ENCODE measurements at places on chromosomes 4 and X. TPM values are rescaled to one million over a fixed set of nuclear protein-coding genes. Genes with fewer than 3 reads are reported as not detected.
A peak's percentile ranks its signal among the peaks of the same experiment; 100 is the strongest.

DNA sequence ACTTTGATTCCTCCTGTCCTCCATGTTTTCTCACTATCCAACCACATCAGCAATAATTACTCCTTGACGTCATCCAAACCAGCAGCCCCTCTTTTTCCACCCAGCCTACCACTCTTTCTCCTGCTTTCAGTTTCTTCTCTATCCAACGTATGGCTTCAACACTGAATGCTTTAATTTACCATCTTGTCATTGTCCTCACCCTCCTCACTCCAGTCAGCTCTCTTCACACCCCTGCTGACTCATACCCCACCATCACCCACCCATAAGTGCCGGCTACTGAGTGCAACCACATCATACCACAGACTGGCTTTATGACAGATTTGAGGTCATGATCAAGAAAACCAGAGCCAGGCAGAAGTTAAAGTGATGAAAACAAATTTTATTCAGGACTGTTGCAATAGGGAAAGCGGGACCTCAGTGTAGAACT lies 9.8 kb upstream of the ANXA5 start:
- H3K4me1 ChIP-seq = no peaks in the 10 kb centered on the region
- no peak for DNase-seq
- no peaks in the 10 kb centered on the region for H3K27me3 ChIP-seq
- H3K27ac ChIP-seq = no peak overlapping the region
- H3K36me3 ChIP-seq = no peaks in the 10 kb centered on the region

DNA sequence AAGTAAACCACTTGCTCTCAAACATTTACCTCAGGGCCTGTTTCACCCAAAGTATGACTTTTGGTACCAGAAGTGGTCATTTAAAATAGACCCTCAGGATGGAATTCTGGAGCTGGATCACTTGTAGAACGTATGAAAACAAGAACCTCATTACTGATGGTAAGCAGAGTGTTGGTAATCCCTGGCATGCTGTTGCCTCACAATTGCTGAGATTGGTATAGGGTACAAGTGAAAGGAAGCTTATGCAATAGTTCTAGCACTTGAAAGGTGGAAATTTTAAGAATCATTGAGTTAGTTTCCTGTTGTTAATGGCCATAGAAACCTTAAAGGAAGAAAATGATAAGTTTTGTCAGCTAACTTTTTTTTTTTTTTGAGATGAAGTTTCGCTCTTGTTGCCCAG lies 22.3 kb upstream of the THOC2 start:
- H3K27ac ChIP-seq = no peak overlapping the region
- H3K27me3 ChIP-seq = no peaks in the 10 kb centered on the region
- no peaks in the 10 kb centered on the region for H3K4me1 ChIP-seq
- H3K4me3 ChIP-seq = no peak overlapping the region

DNA sequence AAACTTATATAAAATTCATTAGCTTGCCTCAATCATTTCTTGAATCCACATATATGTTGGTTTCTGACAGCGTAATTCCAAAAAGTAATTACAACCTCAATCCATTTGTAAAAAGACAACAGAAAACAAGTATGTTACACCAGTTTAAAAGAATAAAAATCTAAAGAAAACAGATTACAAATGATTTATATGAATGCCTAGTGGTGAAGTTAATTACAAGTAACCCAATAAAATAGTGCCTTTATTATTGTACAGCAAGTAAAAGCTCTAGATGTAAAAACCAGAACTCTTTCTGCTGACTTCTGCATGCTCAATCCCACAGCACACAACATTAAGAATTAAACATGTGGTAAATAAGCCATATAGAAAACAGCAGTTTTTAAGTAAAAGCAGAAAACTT lies 197.8 kb downstream of the MAB21L2 start:
- no peaks in the 10 kb centered on the region for H3K36me3 ChIP-seq
- H3K27ac ChIP-seq = no peak overlapping the region
- H3K27me3 ChIP-seq = no peaks in the 10 kb centered on the region
- no peaks in the 10 kb centered on the region for H3K4me1 ChIP-seq
- no peak for DNase-seq

DNA sequence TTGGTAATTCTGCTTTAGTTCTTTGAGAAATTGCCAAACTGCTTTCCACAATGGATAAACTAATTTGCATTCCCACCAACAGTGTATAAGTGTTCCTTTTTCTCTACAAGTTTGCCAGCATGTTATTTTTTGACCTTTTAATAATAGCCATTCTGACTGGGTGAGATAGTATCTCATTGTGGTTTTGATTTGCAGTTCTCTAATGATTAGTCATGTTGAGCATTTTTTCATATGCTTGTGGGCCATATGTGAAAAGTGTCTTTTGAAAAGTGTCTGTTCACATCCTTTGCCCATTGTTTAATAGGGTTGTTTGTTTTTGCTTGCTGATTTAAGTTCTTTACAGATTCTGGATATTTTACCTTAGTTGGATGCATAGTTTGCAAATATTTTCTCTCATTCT lies 25.9 kb downstream of the ENPEP start:
- no peak for DNase-seq
- H3K36me3 ChIP-seq = no peaks in the 10 kb centered on the region
- H3K4me3 ChIP-seq = no peak overlapping the region
- no peaks in the 10 kb centered on the region for H3K4me1 ChIP-seq

- no peak overlapping the region for H3K4me3 ChIP-seq
- no peaks in the 10 kb centered on the region for H3K4me1 ChIP-seq
- H3K27me3 ChIP-seq = no peaks in the 10 kb centered on the region
- DNase-seq = no peak
- H3K27ac ChIP-seq = no peak overlapping the region
Observed at GRCh38 chr4:15695729-15696128, 7.1 kb upstream of the BST1 start.

- H3K4me1 ChIP-seq = no peaks in the 10 kb centered on the region
- H3K27ac ChIP-seq = no peak overlapping the region
- H3K36me3 ChIP-seq = no peaks in the 10 kb centered on the region
- no peak overlapping the region for H3K4me3 ChIP-seq
- no peak for DNase-seq
- no peaks in the 10 kb centered on the region for H3K27me3 ChIP-seq
Observed at GRCh38 chrX:35380808-35381700, 417.1 kb upstream of the MAGEB16 start.

DNA sequence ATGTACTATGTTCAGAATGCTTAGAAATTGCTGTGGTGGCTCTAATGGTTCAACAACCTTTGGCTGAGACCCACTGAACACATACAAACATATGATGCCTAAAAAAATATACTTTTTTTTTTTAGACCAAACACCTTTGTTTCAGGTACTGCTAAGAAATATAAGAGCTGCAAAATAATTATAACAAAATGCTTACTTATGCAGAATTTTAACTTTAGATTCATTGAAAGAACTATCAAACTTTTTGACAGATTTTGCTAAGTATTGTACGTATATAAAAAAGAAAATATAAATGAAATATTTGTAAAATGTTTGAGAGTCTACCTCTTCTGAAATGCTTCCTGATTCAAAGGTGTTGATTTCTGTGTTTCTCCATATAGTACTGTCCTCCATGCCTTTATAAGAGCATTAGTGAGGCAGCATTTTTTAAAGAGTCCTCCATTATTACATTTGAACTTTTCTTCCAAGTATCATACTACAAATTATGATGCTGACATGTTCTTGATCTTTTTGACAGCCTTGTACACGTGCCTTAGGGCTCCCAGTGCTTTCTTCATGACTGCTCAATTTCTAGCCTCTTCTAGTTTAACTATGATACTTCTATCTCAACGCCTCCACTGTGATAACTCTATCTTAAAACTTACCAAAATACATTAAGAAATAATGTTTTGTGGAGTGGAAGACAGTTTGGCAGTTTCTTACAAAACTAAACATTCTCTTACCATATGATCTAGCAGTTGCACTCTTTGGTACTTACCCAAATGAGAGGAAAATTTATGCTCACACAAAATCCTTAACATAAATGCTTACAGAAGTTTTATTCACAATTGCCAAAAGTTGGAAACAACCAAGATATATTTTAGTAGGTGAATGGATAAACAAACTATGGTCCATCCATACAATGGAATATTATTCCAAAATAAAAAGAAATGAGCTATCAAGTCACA lies 212.2 kb upstream of the MAB21L2 start:
- no peaks in the 10 kb centered on the region for H3K4me1 ChIP-seq
- no peak overlapping the region for H3K4me3 ChIP-seq
- H3K27ac ChIP-seq = no peak overlapping the region
- no peaks in the 10 kb centered on the region for H3K36me3 ChIP-seq

DNA sequence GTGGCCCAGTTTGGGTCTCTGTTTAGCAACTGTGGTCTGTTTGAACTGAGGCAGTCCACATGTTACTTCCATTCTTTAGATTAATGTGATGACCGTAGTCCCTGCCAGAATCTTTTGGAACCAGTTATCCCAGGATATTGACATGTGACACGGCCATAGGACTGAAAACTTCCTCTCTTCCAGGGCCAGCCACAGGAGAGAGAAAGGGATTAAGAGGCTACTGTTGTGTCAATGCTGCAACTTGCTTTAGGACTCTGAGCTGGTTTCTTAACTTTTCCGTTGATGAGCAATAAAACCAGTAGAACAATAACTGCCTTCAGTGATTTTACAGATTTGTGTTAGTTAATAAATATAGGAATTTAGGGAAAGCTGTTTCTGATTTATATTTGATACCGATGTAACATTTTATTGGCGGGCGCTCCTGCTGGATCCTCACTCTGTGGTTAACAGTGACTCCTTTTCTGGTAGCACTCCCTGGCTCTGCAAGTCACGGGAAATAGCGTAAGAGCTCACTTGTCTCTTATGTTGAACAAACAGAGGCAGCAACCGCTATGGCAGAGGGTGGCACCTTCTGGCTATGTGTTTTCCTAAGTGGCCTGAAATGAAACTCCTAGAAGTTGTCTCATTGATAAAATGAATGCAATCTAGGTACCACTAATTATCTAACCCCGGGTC lies 2.5 kb downstream of the TENM3 start:
- H3K4me1 ChIP-seq = no peaks in the 10 kb centered on the region
- no peak for DNase-seq
- no peak overlapping the region for H3K27ac ChIP-seq
- H3K36me3 ChIP-seq = no peaks in the 10 kb centered on the region
- no peaks in the 10 kb centered on the region for H3K27me3 ChIP-seq

DNA sequence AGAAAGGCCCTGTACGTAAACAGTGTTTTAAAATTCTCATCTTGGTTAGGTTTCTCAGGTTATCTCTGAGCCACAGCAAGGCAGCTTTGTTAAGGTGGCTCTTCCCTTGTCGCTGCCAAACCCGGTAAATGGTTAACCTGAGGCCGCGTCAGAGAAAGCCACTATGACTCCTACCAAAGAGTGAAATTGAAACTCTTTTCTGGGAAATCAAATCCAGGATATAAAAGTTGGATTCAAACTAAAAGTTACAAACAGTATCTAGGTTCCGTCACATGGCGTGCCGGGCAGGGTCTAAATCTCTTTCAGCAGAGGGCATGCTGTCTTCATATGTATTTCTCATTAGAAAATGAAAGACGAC lies 433 bp downstream of the MMAA start:
- no peaks in the 10 kb centered on the region for H3K36me3 ChIP-seq
- DNase-seq = peak; percentile 36
- peak overlapping the region; percentile 93 for H3K27ac ChIP-seq
- peak overlapping the region; percentile 65 for H3K4me3 ChIP-seq
- H3K4me1 ChIP-seq = no peaks in the 10 kb centered on the region

- H3K4me3 ChIP-seq = no peak overlapping the region
- no peaks in the 10 kb centered on the region for H3K36me3 ChIP-seq
- no peak for DNase-seq
- H3K27me3 ChIP-seq = no peaks in the 10 kb centered on the region
Observed at GRCh38 chrX:121569609-121570008, 522.2 kb downstream of the GLUD2 start.

- no peaks in the 10 kb centered on the region for H3K36me3 ChIP-seq
- H3K4me3 ChIP-seq = peak overlapping the region; percentile 50
- peak overlapping the region; percentile 76 for H3K27ac ChIP-seq
- no peaks in the 10 kb centered on the region for H3K4me1 ChIP-seq
Observed at GRCh38 chr4:114599903-114600552, 1.4 kb downstream of the UGT8 start.

- H3K4me1 ChIP-seq = peaks cover 5% of the 10 kb centered on the region
- no peaks in the 10 kb centered on the region for H3K36me3 ChIP-seq
- no peak overlapping the region for H3K4me3 ChIP-seq
- no peak for DNase-seq
- H3K27me3 ChIP-seq = peaks cover 28% of the 10 kb centered on the region
Observed at GRCh38 chr4:4383085-4383484, 3.8 kb upstream of the NSG1 start.

- H3K27ac ChIP-seq = no peak overlapping the region
- no peaks in the 10 kb centered on the region for H3K27me3 ChIP-seq
- no peak overlapping the region for H3K4me3 ChIP-seq
- no peaks in the 10 kb centered on the region for H3K4me1 ChIP-seq
- no peak for DNase-seq
Observed at GRCh38 chr4:52377563-52377962, 281.5 kb downstream of the USP46 start.

DNA sequence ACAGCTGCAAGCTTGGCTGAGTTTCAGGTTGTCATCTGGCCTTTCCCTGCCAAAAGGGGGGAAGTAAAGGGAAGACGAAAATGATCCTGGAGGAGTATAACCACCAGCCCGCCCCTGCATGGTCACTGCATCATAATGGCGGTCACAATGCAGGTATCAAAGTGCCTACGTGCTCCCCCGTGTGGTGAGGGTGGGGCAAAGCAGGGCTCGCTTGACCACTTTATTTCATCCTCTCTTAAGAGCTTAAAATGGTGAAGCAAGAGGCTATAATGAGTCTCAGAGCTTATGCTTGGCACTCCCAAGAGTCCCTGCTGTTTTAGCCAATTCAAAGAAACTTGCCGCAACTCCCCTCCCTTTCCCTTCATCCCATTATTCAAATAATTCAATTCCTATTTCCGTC lies 105.6 kb downstream of the APOOL start:
- H3K4me1 ChIP-seq = no peaks in the 10 kb centered on the region
- no peaks in the 10 kb centered on the region for H3K36me3 ChIP-seq
- H3K4me3 ChIP-seq = no peak overlapping the region
- DNase-seq = peak; percentile 59
- no peak overlapping the region for H3K27ac ChIP-seq

- no peak overlapping the region for H3K27ac ChIP-seq
- no peak for DNase-seq
- no peaks in the 10 kb centered on the region for H3K4me1 ChIP-seq
- H3K27me3 ChIP-seq = no peaks in the 10 kb centered on the region
- no peaks in the 10 kb centered on the region for H3K36me3 ChIP-seq
Observed at GRCh38 chr4:176779421-176779820, 13.3 kb downstream of the VEGFC start.

- peak; percentile 66 for DNase-seq
- H3K36me3 ChIP-seq = no peaks in the 10 kb centered on the region
- no peak overlapping the region for H3K27ac ChIP-seq
- H3K4me3 ChIP-seq = no peak overlapping the region
- H3K27me3 ChIP-seq = no peaks in the 10 kb centered on the region
Observed at GRCh38 chrX:39869846-39870601, 227.7 kb downstream of the BCOR start.

BMP3 gene
- 2.5 TPM for total RNA-seq

IL3RA gene
- total RNA-seq = 0.88 TPM

ETDB gene
- not detected for total RNA-seq

NCAPG gene
- 21.5 TPM for total RNA-seq

PIN4 gene
- total RNA-seq = 11.6 TPM

PABPC1L2A gene
- total RNA-seq = not detected

CCDC149 gene
- total RNA-seq = 7.7 TPM

IGBP1 gene
- total RNA-seq = 83.0 TPM

GAGE13 gene
- total RNA-seq = not detected

TKTL1 gene
- total RNA-seq = not detected

NAT8L gene
- total RNA-seq = not detected

RNF150 gene
- total RNA-seq = 9.9 TPM

TIGD4 gene
- total RNA-seq = 0.57 TPM

Measured in Peyer's patch (tissue), 4 donors.